ENCODE measurements at places on chromosomes 2 and 18. TPM values are rescaled to one million over a fixed set of nuclear protein-coding genes. Genes with fewer than 3 reads are reported as not detected.

GRCh38 chr2:237490009-237490711, 3.1 kb downstream of the MLPH start:
- no peak for DNase-seq
- no peaks in the 10 kb centered on the region for H3K36me3 ChIP-seq
- H3K27me3 ChIP-seq = no peaks in the 10 kb centered on the region
- H3K27ac ChIP-seq = no peak overlapping the region
- H3K4me1 ChIP-seq = no peaks in the 10 kb centered on the region
- no peak overlapping the region for H3K4me3 ChIP-seq

GRCh38 chr2:28629910-28630309, 121.7 kb upstream of the PPP1CB start:
- no peaks in the 10 kb centered on the region for H3K4me1 ChIP-seq
- no peak overlapping the region for H3K4me3 ChIP-seq
- peak overlapping the region; percentile 100 for H3K27ac ChIP-seq
- no peaks in the 10 kb centered on the region for H3K36me3 ChIP-seq
- no peak for DNase-seq

DNA sequence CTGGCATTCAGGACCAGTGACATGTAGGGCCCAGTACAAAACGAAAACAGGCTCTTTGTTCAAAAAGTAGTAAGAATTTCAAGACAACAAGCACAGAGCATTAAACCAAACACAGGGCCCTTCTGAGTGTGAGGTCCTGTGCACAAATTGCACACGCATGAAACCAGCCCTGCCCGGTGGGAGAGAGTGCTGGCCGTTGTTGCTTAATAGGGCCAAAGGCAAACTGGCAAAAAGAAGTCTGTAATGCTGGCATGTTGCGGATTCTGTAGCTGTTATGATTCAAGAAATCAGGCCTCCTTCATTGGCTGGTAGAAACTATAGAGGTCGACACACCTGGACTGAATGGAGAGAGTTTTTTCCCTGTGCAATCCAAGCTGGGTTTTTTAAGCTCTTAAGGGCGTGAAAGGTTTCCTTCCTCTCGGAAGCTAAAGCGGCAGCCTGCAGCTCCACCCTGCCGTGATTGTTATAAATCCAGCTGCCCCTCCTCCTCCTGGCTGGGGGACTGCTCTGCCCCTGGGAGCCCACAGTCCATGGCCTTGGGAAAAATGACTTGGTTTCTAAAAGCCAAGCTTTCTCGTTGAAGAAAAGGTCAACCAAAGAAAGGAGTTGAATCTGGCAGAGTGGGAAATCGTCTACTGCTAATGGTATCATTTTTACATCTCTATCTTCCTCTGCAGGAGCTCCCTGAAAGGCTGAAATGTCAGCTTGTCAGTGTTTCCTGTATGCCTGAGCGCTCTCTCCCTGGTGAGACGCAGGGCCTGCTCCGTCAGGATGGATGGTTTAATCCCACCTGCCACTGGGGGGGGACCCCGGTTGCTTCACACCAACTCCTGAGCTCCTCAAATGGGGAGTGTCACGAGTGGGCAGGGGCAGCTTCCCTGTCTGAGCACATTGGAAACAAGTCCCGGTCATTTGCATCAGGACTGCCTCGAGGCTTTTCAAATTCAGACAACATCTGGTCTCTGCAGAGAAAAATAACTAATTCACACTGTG, 143.6 kb downstream of the ALPK2 start:
- no peaks in the 10 kb centered on the region for H3K36me3 ChIP-seq
- no peak overlapping the region for H3K27ac ChIP-seq
- no peak for DNase-seq
- H3K4me1 ChIP-seq = no peaks in the 10 kb centered on the region
- no peaks in the 10 kb centered on the region for H3K27me3 ChIP-seq
- H3K4me3 ChIP-seq = no peak overlapping the region

DNA sequence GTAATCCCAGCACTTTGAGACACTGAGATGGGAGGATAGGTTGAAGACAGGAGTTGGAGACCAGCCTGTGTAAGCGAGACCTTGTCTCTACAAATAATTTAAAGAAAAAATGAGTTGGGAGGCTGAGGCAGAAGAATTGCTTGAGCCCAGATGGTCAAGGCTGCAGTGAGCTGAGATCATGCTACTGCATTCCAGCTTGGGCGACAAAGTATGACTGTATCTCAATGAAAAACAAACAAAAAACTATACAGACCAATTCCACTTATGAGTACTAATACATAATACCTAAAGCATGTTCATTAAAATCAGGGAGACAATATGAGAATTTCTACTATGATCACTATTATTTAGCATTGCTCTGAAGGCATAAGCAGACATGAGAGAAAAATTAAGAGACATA, 12.6 kb downstream of the RNF149 start:
- H3K4me3 ChIP-seq = no peak overlapping the region
- no peak for DNase-seq
- no peaks in the 10 kb centered on the region for H3K36me3 ChIP-seq
- H3K27me3 ChIP-seq = no peaks in the 10 kb centered on the region

DNA sequence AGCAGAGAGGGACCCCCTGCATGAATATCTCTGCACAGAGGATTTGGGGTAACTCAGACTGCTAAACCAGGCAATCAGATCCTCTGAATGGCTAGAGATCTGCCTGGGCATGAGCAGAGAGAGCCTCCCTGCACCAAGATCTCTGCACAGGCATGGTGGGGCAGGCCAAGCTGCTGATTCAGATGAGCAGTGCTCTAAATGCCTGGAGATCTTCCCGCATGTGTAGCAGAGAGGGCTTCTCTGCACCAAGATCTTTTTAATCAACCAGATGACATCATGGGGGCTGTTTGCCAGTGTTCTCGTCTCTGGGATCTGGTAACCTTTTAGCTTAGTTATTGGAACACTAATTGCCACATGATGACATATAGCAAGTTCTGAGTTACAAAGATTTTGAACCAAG, 301.3 kb upstream of the GALNT5 start:
- no peak overlapping the region for H3K4me3 ChIP-seq
- no peak for DNase-seq
- no peak overlapping the region for H3K27ac ChIP-seq

The CRYBA2 gene
- not detected for total RNA-seq

DNA sequence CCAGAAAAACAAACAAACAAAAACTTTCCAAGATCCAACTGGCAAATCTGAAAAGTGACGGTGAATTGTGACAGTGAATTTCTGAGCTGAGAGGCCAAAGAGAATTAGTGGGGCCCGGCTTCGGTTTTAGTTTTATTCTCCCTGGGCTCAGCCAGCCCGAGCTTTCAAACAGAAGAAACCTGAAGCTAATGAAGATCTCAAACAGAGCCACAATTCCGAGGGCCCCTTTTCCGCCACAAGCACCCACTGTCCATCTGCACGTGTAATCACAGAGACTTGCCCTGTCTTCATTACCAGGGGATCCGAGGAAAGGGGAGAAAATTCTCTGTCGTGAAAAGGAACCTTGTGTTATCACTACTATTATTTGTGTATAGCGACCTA, 4.2 kb upstream of the ONECUT2 start:
- DNase-seq = no peak
- no peak overlapping the region for H3K4me3 ChIP-seq
- H3K4me1 ChIP-seq = no peaks in the 10 kb centered on the region
- no peak overlapping the region for H3K27ac ChIP-seq
- no peaks in the 10 kb centered on the region for H3K36me3 ChIP-seq
